A549 treated with CpdA at 1 μM for 4 hours (cell line): ENCODE measurements at places on chromosomes 6 and 20. TPM values are rescaled to one million over a fixed set of nuclear protein-coding genes. Genes with fewer than 3 reads are reported as not detected.

Gene SCGN
- total RNA-seq, result 0.12 to 0.29 TPM (median 0.18 TPM) in 4 of 5 replicates, not detected in the other

Gene ZNF165
- total RNA-seq, result 1.1 to 1.4 TPM (median 1.3 TPM) in 5 replicates

Gene TMEM63B
- 11.3 to 17.8 TPM (median 16.3 TPM) in 5 replicates for total RNA-seq

Gene OTOR
- total RNA-seq, result not detected in 5 replicates

Gene CCM2L
- 0.42 to 0.92 TPM (median 0.50 TPM) in 5 replicates for total RNA-seq

Gene SOBP
- total RNA-seq, result 0.93 to 1.2 TPM (median 1.1 TPM) in 5 replicates

Gene SRMS
- total RNA-seq, result not detected in 5 replicates

Gene ZBP1
- total RNA-seq, result 0.02 to 0.10 TPM (median 0.07 TPM) in 3 of 5 replicates, not detected in the others

Gene TBX18
- 14.9 to 20.4 TPM (median 18.6 TPM) in 5 replicates for total RNA-seq

Gene RIMS4
- 1.0 to 1.7 TPM (median 1.6 TPM) in 5 replicates for total RNA-seq

Gene POM121L2
- total RNA-seq, result not detected in 5 replicates

Gene TMEM244
- total RNA-seq, result not detected in 5 replicates

Gene TCP11
- not detected in 5 replicates for total RNA-seq

Gene BLOC1S5
- total RNA-seq, result 6.5 to 9.2 TPM (median 6.9 TPM) in 5 replicates

Gene MCCD1
- not detected in 5 replicates for total RNA-seq

Gene CAGE1
- 0.17 TPM in 1 of 5 replicates, not detected in the others for total RNA-seq

Gene PRRT1
- 0.45 to 0.98 TPM (median 0.65 TPM) in 5 replicates for total RNA-seq

Gene SEMG1
- total RNA-seq, result not detected in 5 replicates

Gene SIRPD
- total RNA-seq, result not detected in 5 replicates

Gene PAK5
- not detected in 5 replicates for total RNA-seq

Gene AKAP12
- total RNA-seq, result 68.2 to 140 TPM (median 103 TPM) in 5 replicates

Gene CCN6
- not detected in 5 replicates for total RNA-seq

Gene CYP39A1
- total RNA-seq, result 0.05 to 0.12 TPM (median 0.06 TPM) in 3 of 5 replicates, not detected in the others

Gene LRRN4
- 0.02 TPM in 1 of 5 replicates, not detected in the others for total RNA-seq

Gene GINS1
- 29.4 to 34.9 TPM (median 31.5 TPM) in 5 replicates for total RNA-seq

Gene PPP1R14C
- total RNA-seq, result 0.67 to 0.83 TPM (median 0.79 TPM) in 5 replicates

Gene MLIP
- total RNA-seq, result not detected in 5 replicates

Gene GSTA3
- total RNA-seq, result not detected in 5 replicates

Gene METTL24
- not detected in 5 replicates for total RNA-seq

Gene MRPL18
- 74.7 to 106 TPM (median 95.1 TPM) in 5 replicates for total RNA-seq

Gene TENT5A
- total RNA-seq, result 0.80 to 1.3 TPM (median 0.97 TPM) in 5 replicates

Gene FGD2
- not detected in 5 replicates for total RNA-seq

Gene HLA-DQA1
- total RNA-seq, result not detected in 5 replicates

Gene TOMM6
- total RNA-seq, result 286 to 319 TPM (median 299 TPM) in 5 replicates

Gene GABRR1
- not detected in 5 replicates for total RNA-seq

Gene ELOVL5
- 64.8 to 71.9 TPM (median 69.5 TPM) in 5 replicates for total RNA-seq

Gene SLC22A2
- 0.02 to 0.09 TPM in 2 of 5 replicates, not detected in the others for total RNA-seq

Gene TAF11
- total RNA-seq, result 18.8 to 21.3 TPM (median 19.3 TPM) in 5 replicates

Gene DZANK1
- 2.9 to 3.2 TPM (median 3.1 TPM) in 5 replicates for total RNA-seq

Gene PLCB1
- 0.34 to 1.0 TPM (median 0.61 TPM) in 5 replicates for total RNA-seq

Gene FNDC1
- total RNA-seq, result 0.07 to 0.09 TPM (median 0.08 TPM) in 4 of 5 replicates, not detected in the other

Gene PPP1R16B
- total RNA-seq, result 0.09 to 0.14 TPM (median 0.13 TPM) in 5 replicates

Gene ZNF76
- 8.6 to 12.3 TPM (median 8.9 TPM) in 5 replicates for total RNA-seq

Gene ADGRF4
- total RNA-seq, result 6.1 to 8.6 TPM (median 6.8 TPM) in 5 replicates

Gene CLVS2
- total RNA-seq, result 0.02 to 0.14 TPM (median 0.07 TPM) in 5 replicates

Gene ELOVL2
- 6.6 to 7.5 TPM (median 6.9 TPM) in 5 replicates for total RNA-seq

Gene PLG
- not detected in 5 replicates for total RNA-seq

Gene MAP1LC3A
- 19.0 to 31.6 TPM (median 27.1 TPM) in 5 replicates for total RNA-seq

Gene FOXS1
- 0.62 to 1.8 TPM (median 1.2 TPM) in 5 replicates for total RNA-seq
